ENCODE measurements at places on chromosomes 1 and 21.

GRCh38 chr1:50416150-50416527 is 7.1 kb downstream of the DMRTA2 start:
- no peak for DNase-seq

GRCh38 chr1:32159189-32159588 is 20.3 kb upstream of the TXLNA start:
- no peak for DNase-seq

- DNase-seq: no peak
Measured at GRCh38 chr1:33818071-33818470, 45.8 kb upstream of the HMGB4 start.

GRCh38 chr1:151039521-151039920 is 3.1 kb downstream of the BNIPL start:
- no peak for DNase-seq

- no peak for DNase-seq
Measured at GRCh38 chr1:59107916-59108315, 189.0 kb upstream of the FGGY start.

DNA sequence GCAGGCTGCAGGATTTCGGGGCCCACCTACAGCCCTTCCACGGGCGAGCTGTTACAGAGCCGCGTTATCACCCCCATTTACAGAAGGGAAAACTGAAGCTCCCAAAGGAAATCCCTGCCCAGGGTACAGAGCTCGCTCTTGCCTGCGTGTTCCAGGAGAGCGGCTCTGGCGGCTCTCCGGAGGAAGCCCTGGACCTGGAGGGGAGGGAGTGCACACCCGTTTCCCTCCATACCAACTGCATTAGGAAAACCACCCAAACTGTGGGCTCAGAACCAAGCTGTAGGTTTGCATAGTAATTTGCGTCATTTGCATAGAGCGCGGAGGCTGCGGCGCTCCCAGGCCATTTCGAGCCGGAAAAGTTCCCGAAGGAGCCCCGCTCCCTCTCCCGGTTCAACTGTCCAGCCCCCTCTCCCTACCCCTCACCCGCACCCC is 24.7 kb upstream of the ADGRB2 start:
- DNase-seq: no peak

- no peak for DNase-seq
Measured at GRCh38 chr1:236794585-236795034, 482 bp upstream of the MTR start.

GRCh38 chr1:15618655-15619525 is 1.6 kb downstream of the DDI2 start:
- no peak for DNase-seq

GRCh38 chr1:150154143-150154542 is 4.4 kb downstream of the PLEKHO1 start:
- DNase-seq: no peak

GRCh38 chr1:246925997-246926626 is 5.6 kb downstream of the AHCTF1 start:
- no peak for DNase-seq

- DNase-seq: no peak
Measured at GRCh38 chr21:44503901-44504399, 36.0 kb downstream of the KRTAP10-1 start.

- DNase-seq: no peak
Measured at GRCh38 chr21:43571976-43572375, 87.3 kb downstream of the HSF2BP start.

DNA sequence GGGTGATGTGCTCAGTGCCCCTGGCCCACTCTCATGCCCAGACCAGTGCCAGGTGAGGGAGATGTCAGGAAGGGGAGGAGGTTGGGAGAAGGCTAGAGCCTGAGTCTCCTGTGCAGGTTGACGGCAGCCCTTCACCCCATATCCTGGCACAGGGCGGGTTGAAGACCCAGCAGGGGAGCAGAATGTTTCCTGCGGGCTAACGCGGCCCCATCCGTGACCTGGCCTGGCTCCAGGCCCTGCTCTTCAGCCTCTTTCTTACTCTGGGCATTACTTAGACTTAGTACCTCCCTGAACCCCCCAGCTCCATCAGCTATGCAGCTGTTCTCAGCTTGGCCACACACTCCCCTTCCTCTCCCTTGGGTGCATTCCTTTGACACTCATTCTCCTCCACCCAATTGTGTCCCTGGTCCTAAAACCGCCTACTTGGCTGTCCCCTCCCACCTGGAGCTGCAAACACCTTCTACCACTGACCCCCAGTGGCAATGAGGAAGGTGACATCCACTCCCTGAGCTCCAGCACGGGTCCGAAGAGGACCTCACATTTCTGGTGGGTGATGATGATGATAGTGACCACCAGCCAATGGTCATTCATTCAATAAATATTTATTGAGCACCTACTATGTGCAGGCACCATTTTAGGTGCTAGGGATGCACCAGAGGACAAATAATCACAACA is 179.0 kb downstream of the PTPRU start:
- DNase-seq: no peak

DNA sequence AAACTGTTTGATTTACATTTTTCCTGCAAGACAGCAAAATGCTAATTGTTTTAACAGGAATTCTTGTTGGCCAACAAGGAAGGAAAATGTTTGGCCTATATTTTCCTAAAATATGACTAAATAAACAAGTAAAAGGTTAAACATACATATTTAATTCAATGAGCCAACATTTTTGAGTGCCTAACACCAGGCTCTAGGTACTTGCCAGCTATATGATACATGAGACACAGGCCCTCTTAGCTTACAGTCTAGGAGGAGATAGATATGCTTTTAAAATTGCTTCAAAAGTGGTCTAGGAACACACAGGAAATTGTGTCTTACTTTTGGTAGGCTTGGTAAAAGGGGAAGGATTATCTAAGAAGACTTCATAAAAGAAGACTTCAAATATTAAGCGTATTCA is 50.9 kb downstream of the PIGK start:
- no peak for DNase-seq

DNA sequence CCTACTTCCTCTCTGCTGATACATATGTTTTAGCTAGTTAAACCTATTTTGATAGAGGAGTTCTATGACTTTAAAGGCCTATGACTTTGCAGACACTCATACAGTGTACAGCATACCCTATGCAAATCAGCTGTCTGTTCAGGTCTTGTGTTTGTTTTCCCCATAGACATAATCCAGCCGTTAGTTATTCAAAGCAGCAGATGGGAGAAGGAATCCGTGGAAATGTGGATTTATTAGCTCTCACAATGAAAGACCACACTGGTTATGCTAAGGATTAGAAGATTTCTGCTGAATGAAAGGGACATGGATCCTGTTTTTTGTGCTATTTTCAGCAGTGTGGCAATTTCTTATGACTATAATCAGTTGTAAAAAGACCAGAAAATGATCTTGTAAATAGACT is 59.8 kb downstream of the MAST2 start:
- DNase-seq: no peak

GRCh38 chr1:233844692-233845091 is 59.8 kb upstream of the SLC35F3 start:
- no peak for DNase-seq

DNA sequence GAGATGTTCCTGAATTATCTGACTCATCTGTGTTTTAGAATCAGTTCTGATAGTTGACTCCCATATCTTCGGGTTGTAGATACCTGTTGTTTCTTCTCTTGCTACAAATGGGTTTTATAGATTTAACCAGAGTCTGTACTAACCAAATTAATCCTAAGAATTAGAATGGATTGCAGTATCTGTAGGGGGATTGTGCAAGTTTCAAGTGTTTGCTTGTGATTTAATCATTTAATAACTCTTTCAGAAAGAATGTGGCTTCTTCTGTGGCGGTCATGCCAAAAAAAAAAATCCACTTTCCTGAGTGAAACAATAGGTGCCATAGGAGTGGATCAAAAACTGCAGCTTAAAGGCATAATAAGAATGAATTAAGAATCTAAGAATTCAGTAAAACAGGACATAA is 9.4 kb downstream of the IPO9 start:
- DNase-seq: no peak

DNA sequence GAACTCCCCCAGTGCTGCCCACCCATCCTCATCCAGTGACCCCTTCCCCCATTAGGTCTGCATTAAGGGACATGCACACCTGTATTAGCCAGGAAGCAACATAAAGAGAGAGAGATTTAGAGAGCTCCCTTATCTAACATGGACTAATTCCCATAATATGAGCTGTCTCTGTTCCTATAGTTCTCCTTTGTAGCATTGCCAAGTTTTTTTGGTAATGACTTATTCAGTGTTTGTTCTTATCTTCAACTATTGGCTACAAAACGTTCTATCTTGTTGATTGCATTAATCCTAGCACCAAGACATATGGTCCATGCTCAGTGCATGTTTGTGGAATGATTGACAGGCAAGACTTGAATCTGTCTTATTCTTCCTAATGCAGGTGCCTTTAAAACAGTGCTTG is 264.0 kb downstream of the ADGRL2 start:
- no peak for DNase-seq

GRCh38 chr21:41621513-41621912 is 113.6 kb upstream of the TMPRSS2 start:
- no peak for DNase-seq

DNA sequence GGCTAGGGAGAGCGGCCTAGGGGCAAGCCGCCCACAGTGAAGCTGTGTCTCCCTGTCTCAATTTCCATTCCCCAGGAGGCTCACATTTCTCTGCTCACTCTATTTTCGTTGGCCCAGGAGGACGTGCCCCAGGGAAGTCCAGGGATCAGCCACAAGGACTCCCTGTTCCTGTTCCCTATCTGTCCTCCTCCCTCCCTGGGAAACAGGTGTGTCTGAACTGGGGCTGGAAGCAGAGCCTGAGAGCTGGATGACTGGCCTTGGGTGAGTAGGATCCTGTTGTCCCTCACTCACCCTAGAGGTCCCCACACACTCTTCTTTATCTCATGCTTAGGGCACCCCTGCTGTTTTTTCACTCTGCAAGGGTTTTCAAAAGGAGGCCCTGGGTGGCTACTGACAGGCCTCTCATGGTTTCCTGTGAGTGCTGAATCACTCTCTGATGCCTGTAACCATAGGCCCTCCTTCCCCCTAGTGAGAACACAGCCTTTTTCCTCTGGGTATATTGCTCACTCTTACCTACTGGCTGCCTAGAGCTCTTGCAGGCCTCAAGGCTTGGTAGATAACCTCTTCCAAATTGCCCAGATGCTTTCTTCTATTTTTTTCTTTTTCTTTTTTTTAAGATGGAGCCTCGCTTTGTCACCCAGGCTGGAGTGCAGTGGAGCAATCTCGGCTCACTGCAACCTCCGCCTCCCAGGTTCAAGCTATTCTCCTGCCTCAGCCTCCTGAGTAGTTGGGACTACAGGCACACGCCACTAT is 3.3 kb upstream of the UTP11 start:
- peak; percentile 31 for DNase-seq

DNA sequence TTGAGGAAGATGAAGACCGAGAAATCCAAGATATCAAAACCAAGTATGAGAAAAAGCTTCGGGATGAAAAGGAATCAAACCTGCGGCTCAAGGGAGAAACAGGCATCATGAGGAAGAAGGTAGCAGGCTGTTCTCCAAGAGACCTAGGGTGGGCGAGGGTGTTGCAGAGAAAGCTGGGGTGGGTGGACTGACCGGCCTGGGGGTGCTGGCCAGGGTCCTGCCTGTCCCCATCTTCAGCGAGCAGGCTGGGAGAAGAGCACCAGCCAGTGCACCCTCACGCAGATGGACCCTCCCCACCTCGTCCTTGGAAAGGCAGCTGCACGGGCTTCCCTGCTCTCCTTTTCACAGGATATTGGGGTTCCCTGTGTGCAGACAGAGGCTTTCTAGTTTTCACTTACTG is 46.9 kb upstream of the TMEM125 start:
- DNase-seq: no peak

DNA sequence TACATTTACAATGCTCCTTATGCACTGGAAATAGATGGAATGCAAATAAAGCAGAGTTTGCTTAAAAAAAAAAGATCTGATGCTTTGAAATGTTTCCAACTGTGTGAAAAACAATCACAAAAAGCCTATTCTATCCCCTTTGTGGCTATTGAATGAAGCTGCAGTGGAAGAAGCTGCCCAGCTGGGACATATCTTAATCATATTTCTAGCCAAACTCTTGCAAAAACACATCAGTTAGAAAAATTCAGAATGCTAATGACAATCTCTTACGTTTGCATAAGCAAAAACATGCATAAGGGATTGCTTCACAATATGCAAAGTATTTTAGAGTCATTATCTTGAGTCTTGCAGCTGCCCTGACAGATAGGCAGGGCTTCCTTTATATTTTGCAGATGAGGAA is 526.4 kb upstream of the USP24 start:
- no peak for DNase-seq

GRCh38 chr1:68433395-68433794 is 16.4 kb downstream of the RPE65 start:
- DNase-seq: no peak

DNA sequence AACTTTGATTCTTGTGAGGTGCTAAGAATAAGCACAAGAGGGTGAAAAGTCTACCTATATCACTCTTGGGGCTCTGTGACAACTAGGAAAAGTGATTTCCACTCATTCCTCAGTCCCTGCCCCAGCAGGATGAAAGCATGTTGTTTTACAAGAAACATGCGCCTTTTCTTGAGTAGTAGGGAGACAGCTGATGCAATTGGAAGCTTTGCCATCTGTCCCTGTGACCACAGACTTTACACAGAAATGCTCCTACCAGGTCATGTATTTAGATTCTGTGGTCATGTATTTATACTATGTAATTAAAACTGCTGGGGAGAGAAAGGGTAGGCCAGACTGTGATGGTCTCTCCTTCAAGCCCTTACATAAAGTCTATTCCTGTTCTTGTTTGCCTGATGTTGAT is 445.5 kb downstream of the PTPRC start:
- no peak for DNase-seq

- peak; percentile 16 for DNase-seq
Measured at GRCh38 chr1:43853161-43853921, 80.3 kb upstream of the ARTN start.

DNA sequence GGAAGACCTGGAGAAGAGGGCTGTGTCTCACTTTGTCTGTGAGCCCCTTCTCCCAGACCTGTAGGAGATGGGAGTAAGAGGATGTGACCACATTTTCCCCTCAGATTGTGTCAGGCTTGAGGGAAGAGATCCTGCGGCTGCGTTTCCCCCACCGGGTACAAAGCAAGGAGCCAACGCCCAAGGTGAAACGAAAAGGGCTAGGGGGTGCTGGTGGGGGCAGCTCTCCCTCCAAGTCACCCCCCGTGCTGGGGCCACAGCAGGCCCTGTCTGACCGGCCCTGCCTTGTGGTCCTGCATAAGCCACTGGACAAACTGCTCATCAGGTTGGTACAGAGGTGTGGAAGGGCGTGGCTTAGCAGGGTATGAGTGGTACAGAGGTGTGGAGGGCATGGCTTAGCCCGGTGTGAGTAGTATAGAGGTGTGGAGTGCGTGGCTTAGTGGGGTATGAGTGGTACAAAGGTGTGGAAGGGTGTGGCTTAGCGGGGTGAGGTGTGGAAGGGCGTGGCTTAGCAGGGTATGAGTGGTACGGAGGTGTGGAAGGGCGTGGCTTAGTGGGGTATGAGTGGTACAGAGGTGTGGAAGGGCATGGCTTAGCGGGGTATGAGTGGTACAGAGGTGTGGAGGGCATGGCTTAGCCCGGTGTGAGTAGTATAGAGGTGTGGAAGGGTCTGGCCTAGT is 30.6 kb downstream of the HYI start:
- DNase-seq: no peak

DNA sequence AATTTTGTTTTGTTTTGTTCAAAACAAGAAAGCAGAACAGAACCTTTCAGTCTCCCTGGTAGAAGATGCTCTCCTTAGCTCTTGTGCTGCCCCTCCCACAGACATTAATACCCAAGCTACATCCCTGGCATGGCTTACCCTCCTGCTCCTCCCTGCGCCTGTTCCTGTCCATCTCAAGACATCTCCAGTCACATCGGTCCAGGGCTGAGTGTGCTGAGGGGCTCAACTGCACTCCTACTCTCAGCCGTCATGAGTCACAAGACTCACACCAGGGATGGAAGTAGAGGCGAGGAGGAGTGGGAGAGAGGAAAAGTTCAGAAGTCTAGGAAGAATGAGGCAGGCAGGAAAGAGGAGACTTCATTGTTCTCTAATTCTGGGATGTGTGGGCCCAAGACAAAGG is 9.2 kb upstream of the TACSTD2 start:
- DNase-seq: no peak
